Stimulated activated CD4-positive, alpha-beta T cell treated with anti-CD3 and anti-CD28 coated beads, Interleukin-2, amount 100 ng/mL, for 24 hours (primary cell): ENCODE measurements at places on chromosomes 5 and 9.

GRCh38 chr5:53260446-53260845, 150.9 kb upstream of the MOCS2 start:
- no peak for DNase-seq

DNA sequence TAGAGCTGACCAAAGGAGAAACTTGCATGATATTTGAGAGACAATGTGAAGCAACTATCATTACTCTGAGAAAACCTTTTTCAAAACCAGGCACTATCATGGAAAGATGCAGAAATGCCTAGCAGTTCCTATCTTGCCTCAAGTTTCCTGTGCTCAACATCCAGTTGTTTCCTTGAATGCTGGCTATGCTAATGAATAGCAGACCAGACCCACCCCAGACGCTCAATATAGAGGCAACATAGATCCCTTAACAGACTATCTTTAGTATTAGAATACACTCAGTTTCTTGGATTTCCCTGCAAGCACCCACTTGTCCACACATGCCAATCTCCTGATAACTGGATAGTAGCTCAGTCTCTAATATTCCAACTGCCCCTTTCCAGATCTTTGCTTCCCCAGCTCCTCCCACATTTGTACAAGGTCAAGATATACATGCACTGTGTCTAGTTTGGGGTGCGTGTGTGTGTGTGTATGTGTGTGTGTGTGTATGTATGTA, 93.3 kb upstream of the PCSK5 start:
- DNase-seq = no peak

- DNase-seq = no peak
Measured at GRCh38 chr5:38069360-38069759, 189.0 kb upstream of the EGFLAM start.

DNA sequence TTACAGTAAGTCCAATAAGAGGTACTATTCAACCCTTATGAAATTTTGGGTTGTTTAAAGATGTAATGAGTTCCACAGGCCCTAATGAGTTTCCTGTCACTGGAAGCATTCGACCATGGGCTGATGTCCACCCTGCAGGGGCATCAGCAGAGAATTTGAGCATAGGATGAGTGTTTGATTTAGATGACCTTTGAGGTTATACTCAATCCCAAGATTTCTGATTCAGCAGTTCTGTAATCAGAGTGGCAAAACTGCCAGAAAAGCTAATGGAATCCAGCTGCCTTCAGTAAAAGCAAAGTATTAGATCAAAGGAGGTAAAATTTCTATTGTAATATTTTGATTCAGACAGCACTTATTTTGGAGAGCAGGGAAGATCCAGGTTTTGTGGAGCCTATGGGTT, 68.3 kb downstream of the COX7C start:
- no peak for DNase-seq

GRCh38 chr5:175682664-175683063, 24.8 kb downstream of the HRH2 start:
- DNase-seq = no peak

DNA sequence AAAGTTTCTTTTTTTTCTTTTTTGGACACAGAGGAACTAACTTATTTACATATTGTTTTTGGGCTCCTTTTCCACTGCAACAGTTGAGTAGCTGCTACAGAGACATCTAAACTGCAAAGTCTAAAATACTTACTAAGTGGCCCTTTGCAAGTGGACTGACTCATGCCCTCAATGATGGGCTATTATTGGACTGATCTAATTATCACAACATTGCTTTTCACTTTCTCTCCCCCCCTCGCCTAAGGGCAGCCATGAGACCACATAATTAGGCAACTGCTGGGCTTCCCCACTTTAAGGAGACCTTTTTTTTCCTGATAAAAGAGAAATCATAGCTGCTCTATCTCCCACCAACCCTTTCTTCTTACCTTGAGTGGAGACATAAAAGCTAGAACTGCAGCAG, 47.0 kb downstream of the PLK2 start:
- DNase-seq = no peak

DNA sequence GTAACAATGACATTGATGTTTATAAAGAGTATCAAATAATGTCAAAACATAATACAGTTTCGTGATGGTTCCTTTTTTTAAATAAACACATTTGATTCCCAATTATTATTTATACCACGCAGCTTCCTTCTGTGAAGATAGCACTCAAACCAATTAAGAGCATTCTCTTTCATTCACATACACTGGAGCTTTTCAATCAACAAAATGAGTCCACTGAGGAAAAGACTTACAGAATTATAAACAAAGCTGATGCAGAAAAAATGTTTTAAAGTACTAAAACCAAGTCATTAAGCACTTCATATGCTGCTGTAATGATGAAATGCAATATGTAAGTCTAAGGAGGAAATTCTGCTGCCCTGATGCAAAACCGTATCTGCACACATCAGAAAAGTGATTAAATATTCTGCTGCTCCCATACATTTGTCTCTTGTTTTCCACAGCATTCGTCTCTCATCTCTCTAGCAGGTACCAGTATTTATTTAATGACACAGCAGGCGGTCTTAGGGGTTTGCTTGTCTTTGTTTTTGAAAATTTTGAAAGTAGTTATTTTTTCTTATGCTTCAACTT, 147.1 kb downstream of the CDH10 start:
- no peak for DNase-seq

DNA sequence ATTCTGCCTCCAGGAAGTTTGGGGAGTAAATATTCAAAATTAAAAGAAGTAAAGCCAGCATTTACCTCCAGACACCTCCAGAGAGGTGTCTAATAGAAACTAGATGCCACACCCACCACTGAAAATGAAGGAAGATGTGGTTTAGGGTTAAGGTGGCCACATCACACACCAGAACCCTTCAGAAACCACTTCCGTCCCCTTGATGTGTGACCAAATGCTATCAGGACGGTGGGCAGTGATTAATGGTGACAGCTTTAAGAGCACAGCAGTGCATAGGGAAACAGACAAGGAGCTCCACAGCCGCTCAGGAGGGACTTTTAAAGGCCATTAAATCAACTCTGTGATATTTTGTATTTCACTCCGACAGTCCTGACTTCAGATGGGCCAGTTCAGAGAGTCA, 295.2 kb downstream of the BRINP1 start:
- no peak for DNase-seq

- DNase-seq = no peak
Measured at GRCh38 chr5:179314606-179315355, 30.5 kb downstream of the ADAMTS2 start.

DNA sequence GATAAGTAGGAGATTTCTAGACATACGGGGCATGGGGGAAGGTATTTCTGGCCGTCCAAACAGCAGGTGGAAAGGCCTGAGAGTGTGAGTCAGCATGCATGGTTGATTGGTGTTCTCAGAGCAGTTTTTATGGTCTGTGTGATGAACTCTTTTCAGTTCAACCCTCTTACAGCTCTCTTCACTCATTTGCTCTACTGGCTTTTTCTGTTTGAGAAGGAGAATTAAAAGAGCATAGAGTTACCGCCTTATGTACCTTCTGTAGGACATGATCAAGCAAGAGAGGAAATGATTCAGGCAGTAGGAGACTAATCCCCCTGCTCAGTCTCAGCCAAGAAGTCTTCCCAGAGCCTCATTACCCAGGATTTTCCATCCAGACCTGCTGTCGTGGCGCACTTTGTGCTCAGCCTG, 92.4 kb downstream of the PRDM6 start:
- no peak for DNase-seq

DNA sequence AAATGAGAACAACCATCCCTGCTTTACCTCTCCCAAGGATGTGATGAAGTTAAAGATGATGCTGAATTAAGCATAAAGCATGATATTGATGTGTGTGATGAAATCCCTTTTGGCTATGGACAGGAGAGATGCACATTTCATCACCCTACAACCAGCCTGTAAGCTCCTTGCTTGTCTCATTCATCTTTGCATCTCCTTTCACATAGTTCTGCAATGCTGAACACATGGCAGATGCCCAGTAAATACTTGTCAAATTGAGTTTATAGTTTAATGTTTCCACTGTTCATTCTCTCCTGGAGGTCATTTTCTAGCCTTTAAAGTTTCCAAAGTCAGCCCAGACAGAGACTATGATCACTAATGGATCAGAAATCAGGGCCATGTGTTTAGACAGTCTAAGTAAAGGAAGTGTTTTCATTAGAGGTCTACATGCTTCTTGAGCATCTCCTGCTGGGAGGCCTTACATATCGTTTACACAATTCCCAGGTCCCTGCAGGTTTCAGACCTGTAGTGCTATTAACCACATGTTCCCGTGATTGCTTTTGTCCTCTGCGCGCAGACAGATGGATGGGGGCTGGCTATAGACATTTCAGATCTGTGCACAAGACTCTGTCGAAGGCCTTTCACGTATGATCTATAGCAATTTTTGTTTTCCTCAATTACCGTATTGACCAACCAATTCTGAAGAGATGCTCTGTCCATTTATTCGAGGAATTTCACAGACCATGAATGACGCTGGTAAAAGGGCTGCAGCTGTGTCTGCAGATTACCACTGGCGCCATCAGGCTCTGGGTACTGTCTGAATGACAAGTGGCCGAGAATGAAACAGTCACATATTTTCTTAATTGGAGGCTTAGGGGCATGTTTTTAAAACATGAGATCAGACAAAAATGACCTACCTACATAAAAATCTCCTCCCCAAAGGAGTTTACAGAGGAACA, 49.0 kb upstream of the CKMT2 start:
- DNase-seq = no peak

GRCh38 chr9:33393581-33393980, 8.8 kb downstream of the AQP7 start:
- DNase-seq = no peak

DNA sequence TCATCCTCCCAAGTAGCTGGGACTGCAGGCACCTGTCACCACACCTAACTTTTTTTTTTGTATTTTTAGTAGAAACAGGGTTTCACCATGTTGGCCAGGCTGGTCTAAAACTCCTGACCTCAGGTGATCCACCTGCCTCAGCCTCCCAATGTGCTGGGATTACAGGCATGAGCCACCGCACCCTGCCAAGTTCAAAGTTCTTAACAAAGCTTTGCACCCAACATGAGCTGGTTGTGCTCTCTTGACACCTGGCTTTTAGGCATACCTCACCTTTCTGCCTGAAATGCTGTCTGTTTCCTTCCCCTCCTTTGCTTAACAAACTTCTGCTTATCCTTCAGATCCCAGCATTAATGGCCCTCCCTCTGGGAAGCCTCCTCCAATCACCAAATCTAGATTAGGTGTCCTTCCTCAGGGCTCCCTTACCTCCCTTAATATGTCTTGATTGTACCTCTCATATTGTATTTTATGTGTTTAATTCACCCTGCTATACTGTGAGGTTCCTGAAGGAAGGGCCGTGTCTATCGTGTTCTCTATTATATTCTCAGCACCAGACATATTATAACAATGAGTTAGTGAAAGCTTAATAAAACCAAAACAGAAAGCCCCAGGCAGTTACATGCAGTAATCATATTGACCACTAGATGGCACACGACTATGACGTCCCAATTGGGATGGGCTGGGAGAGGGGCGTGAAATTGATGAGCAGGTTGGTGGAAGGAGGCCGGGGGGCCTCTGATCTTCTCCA, 62.9 kb upstream of the PPARGC1B start:
- peak; percentile 20 for DNase-seq

GRCh38 chr9:93713716-93714115, 137.3 kb downstream of the PHF2 start:
- no peak for DNase-seq

GRCh38 chr5:154285661-154286408, 95.3 kb downstream of the GALNT10 start:
- DNase-seq = no peak

- DNase-seq = no peak
Measured at GRCh38 chr5:2262620-2263019, 379.9 kb upstream of the IRX4 start.

DNA sequence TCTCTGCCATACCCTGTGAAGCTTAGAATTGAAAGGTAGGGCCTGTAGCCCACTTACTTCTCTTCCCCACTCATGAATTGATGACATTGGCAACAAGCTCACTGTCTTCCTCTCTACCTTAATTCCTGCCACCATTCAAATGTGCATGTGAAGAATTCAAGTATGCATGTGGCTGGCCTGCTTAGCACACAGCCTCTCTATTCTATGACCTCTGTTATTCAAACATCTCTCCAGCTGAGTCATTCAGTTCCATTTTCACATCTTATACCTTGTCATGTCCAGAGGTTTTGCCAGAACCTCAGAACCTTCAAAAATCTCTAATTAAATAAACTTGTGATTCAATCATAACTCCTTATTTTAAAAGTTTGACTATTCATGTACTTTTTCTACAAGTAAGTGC, 114.7 kb upstream of the MAN2A1 start:
- no peak for DNase-seq

DNA sequence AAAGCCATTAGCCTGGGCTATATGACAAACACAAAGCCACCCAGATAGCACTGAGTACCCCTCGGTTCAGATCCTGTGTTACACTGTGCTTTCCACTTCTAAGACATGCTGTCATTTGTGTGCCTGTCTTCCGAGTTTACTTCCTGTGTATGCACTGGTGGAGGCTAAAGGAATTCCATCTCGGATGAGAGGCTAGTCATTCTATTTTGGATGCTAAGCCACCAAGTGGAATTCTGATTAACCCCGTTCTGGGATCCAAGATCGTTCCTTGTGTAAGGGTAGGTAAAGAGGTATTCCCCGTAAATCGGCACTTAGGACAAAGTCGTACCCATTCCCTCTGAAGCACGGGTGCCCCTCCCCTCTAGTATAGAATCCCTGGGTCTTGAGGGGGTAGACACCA, 8.7 kb downstream of the PROP1 start:
- no peak for DNase-seq

DNA sequence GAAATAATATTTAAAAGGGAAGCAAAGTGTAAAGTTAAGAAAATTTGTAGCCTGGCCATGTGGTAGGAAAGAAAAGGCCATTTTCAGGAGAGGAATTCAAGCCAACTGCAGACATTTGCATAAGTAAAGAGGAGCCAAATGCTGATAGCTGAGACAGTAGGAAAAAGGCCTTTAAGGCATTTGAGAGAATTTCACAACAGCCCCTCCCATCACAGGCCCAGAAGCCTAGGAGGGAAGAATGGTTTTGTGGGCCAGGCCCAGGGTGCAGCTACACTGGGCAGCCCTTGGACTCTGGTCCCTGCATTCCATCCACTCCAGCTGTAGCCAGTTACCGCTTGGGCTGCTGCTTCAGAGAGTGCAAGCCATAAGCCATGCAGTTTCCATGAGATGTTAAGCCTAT, 1556.8 kb downstream of the EFNA5 start:
- no peak for DNase-seq

- no peak for DNase-seq
Measured at GRCh38 chr9:10703139-10703538, 90.3 kb upstream of the PTPRD start.

- DNase-seq = no peak
Measured at GRCh38 chr5:148759101-148759500, 67.3 kb upstream of the ADRB2 start.

- no peak for DNase-seq
Measured at GRCh38 chr5:88831816-88832215, 51.2 kb downstream of the MEF2C start.
